ENCODE measurements at places on chromosomes 5 and 9.

DNA sequence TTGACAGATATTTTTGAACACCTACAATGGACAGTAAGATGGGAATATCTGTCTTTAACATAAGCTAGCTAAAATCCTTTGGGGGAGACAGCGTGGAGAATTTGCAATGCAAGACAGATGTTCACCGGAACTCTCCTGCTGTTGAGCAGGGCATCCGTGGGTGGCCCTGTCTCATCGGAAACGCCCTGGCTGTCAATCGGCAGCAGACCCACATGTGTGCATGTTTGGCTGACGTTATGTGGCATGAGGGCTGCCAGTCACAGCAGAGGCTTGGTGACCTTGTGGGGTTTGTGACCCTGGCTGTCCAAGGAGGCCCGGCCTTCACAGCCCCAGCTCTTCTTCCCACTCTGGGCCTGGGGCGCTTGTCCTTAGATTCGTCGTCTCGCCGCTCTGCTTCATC, 129.7 kb upstream of the OTULINL start:
- no peak for DNase-seq

DNA sequence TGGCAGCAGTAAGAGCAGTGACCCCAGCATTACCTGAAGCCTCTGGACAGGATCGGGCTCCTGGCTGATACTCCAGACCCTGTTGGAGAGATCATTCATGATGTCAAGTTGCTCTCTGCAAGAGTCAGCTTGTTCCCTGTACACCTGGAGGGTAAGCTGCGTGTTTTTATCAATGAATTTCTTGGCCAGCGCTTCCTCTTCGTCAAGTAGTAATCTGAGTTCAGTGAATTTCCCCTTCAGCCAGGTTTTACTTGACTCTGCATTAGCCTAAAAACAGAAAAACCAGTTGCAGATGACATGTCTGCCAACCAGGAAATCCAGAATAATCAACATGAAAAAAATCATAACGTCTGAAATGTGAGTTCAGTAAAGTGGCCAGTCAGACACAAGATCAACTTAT, 19.1 kb downstream of the TRIM14 start:
- no peak for DNase-seq

DNA sequence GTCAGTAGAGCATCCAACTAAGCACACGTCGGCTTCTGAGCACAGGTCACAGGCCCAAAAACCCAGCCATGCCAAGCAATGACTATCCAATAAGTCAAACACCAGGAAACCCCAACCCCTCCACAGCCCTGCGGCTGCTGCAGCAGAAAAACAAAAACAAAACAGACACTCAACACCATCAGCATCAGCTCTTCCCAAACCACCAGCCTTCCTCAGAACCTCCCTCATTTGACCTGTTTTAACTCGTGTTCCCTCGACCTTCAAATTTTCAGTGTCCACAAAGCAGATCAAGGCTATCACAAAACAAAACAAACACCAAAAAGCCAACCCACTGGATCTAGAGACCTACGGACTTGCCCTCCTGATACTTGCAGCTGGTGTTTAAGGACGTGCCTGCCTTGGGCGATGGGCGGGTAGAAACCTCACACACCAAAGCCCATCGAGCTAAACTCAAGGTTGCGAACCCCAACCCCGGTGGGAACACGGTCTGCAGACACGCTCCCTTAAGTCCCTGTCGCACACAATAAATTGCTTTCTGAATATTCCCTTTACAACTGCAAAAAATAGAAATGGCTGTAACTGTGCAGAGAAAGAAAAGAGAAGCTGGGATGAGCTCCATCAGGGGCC, 247.1 kb upstream of the ANKRD55 start:
- DNase-seq: no peak

GRCh38 chr5:113163328-113163727, 186.7 kb downstream of the DCP2 start:
- no peak for DNase-seq

- no peak for DNase-seq
Observed at GRCh38 chr5:163362840-163363371, 74.5 kb upstream of the CCNG1 start.

- DNase-seq: no peak
Observed at GRCh38 chr5:159732220-159732619, 184.1 kb upstream of the ADRA1B start.

DNA sequence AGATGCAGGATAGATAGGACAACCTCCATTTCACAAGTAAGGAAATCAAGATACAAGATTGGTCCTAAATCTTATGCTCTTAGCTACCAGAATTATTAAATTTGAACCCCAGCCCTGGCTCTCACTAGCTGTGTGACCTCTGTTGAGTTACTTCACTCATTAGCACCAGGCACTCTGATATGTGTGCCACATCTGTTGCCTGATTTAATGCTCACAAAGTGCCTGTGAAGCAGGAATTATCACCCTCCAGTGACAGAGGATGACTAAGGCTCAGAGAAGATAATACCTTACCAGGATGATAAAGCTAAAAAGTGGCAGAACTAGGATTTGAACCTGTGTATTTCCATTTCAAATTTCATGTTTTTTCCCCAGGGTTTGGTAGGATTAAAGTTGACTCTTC, 110.0 kb downstream of the PLPPR1 start:
- DNase-seq: no peak

GRCh38 chr5:155299386-155300005, 285.9 kb downstream of the KIF4B start:
- peak; percentile 1 for DNase-seq

- no peak for DNase-seq
Observed at GRCh38 chr9:26131886-26132285, 453.6 kb upstream of the TUSC1 start.

GRCh38 chr9:136901516-136902258, 15.4 kb downstream of the TRAF2 start:
- DNase-seq: no peak

- no peak for DNase-seq
Observed at GRCh38 chr5:61730866-61731265, 398.8 kb downstream of the ZSWIM6 start.

GRCh38 chr9:108850293-108850897, 5.4 kb downstream of the ACTL7B start:
- DNase-seq: no peak

GRCh38 chr9:116937361-116937760, 250.3 kb downstream of the TRIM32 start:
- no peak for DNase-seq

DNA sequence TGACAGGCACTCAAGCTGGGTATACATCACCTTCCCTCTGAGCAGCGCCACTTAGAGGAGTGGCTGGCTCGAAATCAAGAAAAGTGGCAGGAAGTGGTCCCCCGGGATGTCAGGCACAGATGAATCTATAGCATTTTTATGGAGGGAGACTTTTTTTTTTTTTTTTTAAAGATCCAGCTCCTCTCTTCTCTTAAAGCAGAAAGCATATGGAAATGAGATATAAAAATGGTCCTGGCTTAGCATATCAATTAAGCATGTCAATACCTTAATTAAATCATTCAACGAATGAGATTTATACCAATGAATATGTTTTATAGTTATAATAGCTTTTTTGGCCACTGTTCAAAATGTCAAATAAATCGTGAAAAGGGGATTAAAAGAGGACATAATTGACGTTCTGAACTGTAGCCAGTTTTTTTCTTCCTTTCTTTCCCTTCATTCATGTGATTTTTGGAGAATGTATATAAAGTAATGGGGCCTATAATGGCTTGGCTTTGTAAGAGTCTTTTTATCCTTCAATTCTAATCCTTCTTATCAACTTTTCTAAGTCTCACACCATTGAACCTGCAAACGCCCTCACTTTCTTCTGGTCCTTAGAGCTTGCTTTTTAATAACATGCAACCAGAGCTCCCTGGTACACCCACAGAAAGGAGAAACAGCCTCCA, 319.2 kb upstream of the PANK3 start:
- DNase-seq: peak; percentile 48

- no peak for DNase-seq
Observed at GRCh38 chr5:34687269-34688011, 31.3 kb downstream of the RAI14 start.

- no peak for DNase-seq
Observed at GRCh38 chr5:158812408-158812807, 287.3 kb downstream of the EBF1 start.

- DNase-seq: no peak
Observed at GRCh38 chr5:149540089-149540488, 11.2 kb downstream of the CSNK1A1 start.

GRCh38 chr5:179906294-179906794, 1.4 kb downstream of the TBC1D9B start:
- DNase-seq: no peak

All from NCI-H1092 (cell line).